Aortic smooth muscle cell (primary cell): ENCODE measurements at places on chromosomes 6 and 20. TPM values are rescaled to one million over a fixed set of nuclear protein-coding genes. Genes with fewer than 3 reads are reported as not detected.

FOXC1 gene
- 29.8 and 36.5 TPM in 2 replicates for total RNA-seq

SPINT3 gene
- total RNA-seq, result not detected in 2 replicates

FAM184A gene
- 1.2 and 2.6 TPM in 2 replicates for total RNA-seq

EYA4 gene
- total RNA-seq, result 0.12 and 0.13 TPM in 2 replicates

HINT3 gene
- 26.7 and 29.3 TPM in 2 replicates for total RNA-seq

COL9A1 gene
- not detected in 2 replicates for total RNA-seq

PDE7B gene
- 31.0 and 130 TPM in 2 replicates for total RNA-seq

SFTA2 gene
- total RNA-seq, result not detected in 2 replicates

SLC32A1 gene
- total RNA-seq, result not detected in 2 replicates
